ENCODE measurements at places on chromosomes 5 and 9.

DNA sequence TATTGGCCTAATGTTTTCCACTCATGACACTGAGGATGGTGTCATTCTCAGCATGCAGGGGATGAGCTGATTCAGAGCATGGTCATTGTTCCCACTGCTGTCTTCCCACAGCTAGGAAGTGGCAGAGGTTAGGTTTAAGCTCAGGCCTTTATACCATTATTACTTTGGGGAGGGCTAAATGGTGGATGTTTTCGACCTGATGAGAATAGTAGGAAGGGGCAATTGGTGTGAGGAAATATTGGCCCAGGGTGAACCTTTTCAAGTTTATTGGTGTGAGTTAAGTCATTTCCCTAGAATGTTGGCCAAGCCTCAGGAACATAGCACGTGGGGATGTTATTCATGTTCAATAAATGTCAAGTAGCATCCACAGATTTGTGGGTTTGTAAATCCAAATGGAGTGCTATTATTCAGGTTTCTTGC, 59.6 kb downstream of the ARHGAP26 start:
- DNase-seq = no peak

- DNase-seq = peak; percentile 62
These were observed 396.0 kb downstream of the LRRC70 start for GRCh38 chr5:62974623-62975022.

DNA sequence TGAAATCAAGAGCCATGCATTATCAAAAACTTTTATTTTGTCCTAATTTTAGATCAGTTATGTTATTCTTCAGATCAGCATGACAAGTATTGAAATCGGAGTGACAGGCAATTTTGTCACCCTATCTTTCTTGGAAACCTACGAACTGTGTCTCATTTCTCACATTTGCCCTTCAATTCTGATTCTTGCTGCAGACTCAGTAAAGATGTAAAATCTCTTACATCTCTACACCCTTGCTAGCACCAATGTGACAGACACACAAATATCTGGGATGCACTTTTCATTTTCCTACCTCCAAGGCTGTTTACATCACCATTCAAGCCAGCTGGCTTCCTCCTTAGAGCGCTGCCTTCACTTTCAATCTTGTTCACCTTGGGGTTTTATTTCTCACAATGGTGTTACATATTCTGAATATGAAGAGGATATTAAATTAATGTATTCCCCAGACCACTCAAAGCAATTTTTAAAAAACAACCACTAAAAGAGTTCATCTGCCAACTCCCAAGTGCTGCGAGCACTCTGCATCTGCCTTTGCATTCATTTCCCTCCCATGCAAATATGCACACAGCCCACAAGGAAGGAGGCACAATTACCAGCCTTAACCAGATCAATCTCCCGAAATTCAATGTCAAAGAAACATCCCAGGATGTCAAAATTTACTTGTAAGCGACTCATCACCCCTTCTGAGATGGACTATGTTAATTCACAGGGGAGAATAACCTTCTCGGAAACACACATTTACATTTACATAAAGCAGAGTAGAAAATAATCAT, 164.3 kb downstream of the ENC1 start:
- DNase-seq = no peak

GRCh38 chr9:4110562-4110961, 189.3 kb downstream of the GLIS3 start:
- DNase-seq = no peak

DNA sequence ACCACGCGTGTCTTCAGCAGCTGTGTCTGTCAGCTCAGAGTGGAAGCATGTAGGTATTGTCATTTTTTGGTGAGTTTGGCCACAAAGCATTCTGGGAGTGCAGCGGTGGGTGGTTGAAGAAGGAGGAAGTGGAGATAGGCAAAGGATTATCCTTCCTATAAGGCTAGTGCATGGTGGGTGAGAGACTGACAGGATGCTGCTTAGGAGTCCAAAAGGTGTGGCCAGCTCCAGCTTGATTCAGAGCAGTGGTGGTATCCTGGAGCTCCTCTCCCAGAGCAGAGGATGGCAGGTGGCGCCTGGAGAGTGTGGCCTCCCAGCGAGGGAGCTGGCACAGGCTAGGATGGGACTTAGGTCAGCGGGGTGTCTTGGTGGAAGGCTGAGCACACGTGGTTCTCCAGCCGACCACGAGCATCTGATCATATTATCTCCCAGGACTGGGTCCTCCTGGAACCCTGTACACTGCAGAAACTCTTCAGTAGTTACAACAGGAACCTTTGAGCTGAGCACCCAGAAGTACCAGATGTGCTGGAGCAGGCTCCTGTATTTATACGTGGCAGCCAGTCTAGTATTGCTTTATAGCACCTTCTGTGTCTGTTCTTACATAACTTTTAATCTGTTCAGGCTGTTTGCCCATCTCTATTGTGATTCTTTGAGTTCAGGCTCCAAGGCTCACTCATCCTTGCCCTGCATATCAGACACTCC, 29.6 kb downstream of the MAML1 start:
- peak; percentile 29 for DNase-seq

DNA sequence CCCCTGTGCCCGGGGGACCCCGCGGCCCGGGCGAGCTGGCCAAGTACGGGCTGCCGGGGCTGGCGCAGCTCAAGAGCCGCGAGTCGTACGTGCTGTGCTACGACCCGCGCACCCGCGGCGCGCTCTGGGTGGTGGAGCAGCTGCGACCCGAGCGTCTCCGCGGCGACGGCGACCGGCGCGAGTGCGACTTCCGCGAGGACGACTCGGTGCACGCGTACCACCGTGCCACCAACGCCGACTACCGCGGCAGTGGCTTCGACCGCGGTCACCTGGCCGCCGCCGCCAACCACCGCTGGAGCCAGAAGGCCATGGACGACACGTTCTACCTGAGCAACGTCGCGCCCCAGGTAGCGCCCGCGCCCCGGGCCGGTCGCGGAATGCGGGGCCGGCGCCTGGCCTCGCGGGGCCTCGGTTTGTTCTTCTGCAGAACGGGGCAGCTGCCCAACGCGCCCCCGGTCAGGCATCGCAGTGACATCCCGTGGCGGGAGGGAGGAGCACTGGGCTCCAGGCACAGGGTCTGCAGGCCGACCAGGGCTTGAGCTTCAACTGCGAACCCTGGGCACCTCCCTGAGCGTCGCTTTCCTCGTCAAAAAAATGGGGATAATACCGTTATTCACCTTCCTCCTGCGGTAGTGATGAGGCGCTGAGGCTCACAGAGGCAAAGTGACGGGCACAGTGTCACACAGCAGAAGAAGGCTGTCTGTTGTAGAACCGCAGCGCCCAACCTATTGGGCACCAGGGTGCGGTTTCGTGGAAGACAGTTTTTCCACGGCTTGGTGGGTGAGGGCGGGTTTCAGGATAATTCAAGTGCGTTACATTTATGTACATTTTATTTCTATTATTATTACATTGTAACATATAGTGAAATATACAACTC, 777 bp downstream of the ENDOG start:
- DNase-seq = no peak
